Skin of body (tissue), 3 donors: ENCODE measurements at places on chromosomes 11 and 22.

DNA sequence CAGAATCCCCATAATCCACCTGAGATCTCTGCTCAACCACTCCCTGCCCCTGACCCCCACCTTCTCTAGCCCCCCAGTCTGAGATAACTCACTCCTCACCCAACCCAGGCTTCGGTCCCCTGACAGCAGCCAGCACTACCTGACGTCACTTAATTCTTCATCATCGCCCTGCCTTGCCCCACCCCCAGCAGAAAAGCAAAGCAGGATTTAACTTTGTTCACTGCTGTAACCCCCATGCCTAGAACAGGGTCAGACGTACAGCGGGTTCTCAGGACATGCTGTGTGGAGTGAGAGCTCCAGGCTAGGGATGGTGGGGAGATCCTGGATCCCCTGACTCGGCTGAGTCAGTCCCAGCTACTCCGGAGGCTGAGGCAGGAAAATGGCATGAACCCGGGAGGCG, 45.8 kb downstream of the ELFN2 start:
- DNase-seq = no peak

GRCh38 chr11:22163394-22163797, 29.5 kb upstream of the ANO5 start:
- DNase-seq = no peak

- DNase-seq = no peak
Measured at GRCh38 chr11:76293189-76293631, 86.9 kb upstream of the WNT11 start.

DNA sequence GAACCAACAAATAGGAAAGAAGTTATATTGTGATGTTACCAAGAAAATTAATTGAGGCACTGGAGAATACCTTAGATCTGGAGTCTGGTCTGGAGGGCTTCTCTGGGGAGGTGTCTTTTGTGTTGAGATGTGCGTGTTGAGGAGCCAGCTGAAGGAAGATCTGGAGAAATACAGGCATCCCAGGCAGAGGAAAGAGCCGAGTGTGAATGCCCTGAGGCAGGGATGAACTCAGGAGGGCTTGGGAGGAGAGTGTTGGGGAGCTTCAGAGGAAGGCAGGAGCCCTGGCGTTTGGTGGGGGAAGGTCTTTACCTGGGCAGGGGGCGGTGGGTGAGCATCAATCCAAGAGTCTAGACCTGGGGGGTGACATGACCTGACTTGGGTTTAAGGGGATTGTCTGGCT, 13.1 kb downstream of the SYNGR1 start:
- DNase-seq = no peak

- DNase-seq = no peak
Measured at GRCh38 chr11:120061036-120061760, 76.7 kb downstream of the TRIM29 start.

GRCh38 chr11:109695696-109696095, 273.7 kb downstream of the C11orf87 start:
- no peak for DNase-seq

- DNase-seq = peak; percentile 37
Measured at GRCh38 chr22:36197065-36197440, 4.6 kb downstream of the APOL4 start.

- no peak for DNase-seq
Measured at GRCh38 chr11:1305063-1305495, 4.4 kb downstream of the TOLLIP start.
